ENCODE measurements at places on chromosomes 4 and X. TPM values are rescaled to one million over a fixed set of nuclear protein-coding genes. Genes with fewer than 3 reads are reported as not detected.

The ASB12 gene
- total RNA-seq = not detected

The LONRF3 gene
- 16.0 TPM for total RNA-seq

The TMPRSS11B gene
- total RNA-seq = not detected

The RTL3 gene
- not detected for total RNA-seq

The CORIN gene
- 6.4 TPM for total RNA-seq

The DTHD1 gene
- 0.33 TPM for total RNA-seq

The WNK3 gene
- total RNA-seq = 1.3 TPM

The SYTL5 gene
- 10.0 TPM for total RNA-seq

The RAB9A gene
- 63.4 TPM for total RNA-seq

The PDE6B gene
- total RNA-seq = 2.7 TPM

The SLITRK4 gene
- total RNA-seq = 2.0 TPM

The SGMS2 gene
- 56.3 TPM for total RNA-seq

The PRSS12 gene
- total RNA-seq = 2.2 TPM

The CCDC149 gene
- 21.0 TPM for total RNA-seq

The STK32B gene
- total RNA-seq = 2.2 TPM

The TRIM75 gene
- not detected for total RNA-seq

The FAT1 gene
- 54.2 TPM for total RNA-seq

The PSAPL1 gene
- not detected for total RNA-seq

The SATL1 gene
- total RNA-seq = not detected
